HEK293T (cell line): ENCODE measurements at places on chromosomes 2 and 18.

GRCh38 chr2:55567298-55567697, 47.8 kb downstream of the CFAP36 start:
- no peak for DNase-seq

DNA sequence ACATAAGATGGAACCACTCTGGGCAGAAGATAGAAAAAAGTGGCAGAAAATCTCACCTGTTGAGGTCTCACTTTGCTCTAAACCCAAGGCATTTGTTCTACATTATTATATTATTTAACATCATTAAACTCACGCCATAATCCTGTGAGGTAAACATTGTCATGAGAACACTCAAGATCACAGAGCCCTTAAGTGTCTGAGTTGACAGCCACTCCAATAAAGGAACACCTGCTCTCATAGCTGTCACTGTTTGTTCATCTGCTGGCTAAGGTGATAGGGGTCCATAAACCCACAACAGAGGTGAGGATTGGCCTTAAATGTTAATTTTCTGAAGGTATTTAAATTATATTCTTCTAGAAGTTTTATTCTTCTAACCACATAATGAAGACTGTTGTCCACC, 439.7 kb downstream of the RIT2 start:
- DNase-seq = no peak

DNA sequence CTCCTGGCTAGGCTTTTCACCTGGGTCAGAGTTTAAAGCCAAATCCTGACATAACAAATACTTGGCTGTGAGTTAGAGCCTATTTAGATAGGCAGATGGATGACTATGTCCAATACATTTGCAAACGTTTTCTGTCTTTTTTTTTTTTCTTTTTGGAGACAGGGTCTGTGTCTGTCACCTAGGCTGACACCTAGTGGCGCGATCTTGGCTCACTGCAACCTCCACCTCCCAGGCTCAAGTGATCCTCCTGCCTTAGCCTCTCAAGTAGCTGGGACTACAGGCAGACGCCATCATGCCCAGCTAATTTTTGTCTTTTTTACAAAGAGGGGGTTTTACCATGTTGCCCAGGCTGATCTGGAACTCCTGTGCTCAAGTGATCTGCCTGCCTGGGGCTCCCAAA, 124.8 kb downstream of the DYM start:
- DNase-seq = no peak

- no peak for DNase-seq
Measured at GRCh38 chr2:195730912-195731311, 73.9 kb downstream of the SLC39A10 start.
